ENCODE measurements at places on chromosomes 1 and 21. TPM values are rescaled to one million over a fixed set of nuclear protein-coding genes. Genes with fewer than 3 reads are reported as not detected.

GRCh38 chr1:186073697-186074096 lies 301.4 kb downstream of the TPR start:
- no peak for DNase-seq

DNA sequence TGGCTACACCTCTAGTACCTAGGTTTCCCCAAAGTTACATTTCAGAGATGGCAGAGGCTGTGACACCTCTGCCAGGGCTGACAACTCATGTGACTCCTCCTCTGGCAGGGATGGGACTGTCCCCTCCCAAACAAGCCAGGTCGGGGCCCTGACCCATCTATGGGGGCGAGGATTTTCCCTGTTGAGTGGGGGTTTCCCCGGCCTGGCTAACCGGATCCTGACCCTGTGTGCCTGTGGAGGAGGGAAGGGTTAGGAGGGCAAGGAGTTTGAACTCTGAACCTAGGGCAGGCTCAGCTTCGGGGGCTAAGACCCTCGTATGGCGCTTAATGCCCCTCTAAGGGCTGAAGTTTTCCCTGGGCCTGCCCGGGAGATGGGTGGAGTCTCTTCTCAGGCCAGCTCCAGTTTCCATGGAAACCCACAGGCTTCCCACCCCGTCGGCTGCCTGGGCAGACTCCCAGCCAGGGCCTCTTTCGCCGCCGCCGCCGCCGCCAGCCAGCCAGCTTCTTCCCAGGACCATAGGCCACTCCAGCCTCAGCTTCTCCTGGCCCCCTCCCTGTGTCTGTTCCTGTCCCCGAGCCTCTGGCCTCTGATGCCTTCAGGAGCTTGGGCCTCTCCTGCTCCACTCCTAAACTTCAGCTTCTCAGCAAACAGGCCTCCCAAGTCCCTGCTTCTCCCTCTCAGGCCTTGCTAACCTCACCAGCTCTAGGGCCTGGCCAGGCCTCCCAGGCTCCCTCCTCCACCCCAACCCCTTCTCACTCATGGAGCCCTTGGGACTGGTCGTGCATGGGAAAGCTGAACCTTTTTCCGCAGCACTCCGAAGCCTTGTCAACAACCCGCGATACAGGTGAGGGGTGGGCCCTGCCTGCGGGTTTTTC lies at the start of gene BTBD19:
Gene BTBD19 (plus strand): TSS at position 461 of the 875 bp plus-strand sequence. CDS start 298 bp downstream, at position 759.
- peak; percentile 90 for DNase-seq

The OVAAL gene
- not detected for total RNA-seq

DNA sequence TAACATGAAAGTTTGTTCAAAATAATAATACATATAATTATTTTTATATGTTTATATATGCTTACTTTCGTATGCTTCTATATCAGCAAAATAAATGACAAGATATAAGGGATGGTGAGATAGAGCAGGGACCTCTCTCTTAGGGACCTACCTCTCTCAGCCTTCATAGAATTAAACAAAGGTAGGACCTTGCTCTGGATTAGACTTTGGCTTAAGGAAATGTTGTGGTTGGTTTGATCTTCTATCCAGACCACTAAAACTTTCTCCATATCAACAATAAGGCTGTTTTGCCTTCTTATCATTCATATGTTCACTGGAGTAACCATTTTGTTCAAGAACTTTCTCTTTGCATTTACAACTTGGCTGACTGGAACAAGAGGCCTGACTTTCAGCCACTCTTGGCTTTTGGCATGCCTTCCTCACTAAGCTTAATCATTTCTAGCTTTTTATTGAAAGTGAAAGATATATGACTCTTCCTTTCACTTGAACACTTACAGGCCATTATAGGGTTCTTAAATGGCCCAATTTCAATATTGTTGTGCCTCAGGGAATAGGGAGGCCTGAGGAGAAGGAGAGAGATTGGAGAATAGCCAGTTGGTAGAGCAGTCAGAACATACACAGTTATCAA lies 14.4 kb downstream of the FRRS1 start:
- DNase-seq = no peak

DNA sequence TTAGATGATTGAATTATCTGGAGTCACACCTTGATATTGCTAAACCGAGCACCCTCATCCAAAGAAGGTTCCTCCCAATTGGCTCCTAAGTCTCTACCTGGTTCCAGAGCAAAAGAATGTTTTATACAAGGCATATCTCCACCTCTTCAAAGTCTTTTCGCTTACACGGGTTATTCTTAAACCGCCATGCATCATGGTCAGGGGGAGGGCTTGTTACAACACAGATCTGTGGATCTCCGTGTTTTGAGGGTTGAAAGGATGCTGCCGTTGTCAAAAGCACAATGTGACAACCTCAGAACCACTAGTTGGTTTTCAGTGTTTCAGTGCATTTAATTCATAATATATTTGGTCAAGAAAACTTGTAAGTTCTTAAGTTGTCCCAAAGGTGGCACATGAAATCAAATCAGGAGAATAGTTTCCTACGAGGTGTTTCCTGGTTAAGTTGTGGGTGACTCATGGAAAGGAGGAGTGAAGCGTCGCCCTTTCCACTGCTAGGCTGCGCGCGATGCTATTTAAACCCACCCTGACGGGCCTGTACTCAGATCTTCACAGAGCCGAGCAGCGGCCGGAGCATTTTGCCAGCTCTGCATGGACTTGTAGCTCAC lies 1531.6 kb upstream of the TPTE start:
- peak; percentile 97 for DNase-seq

The RBM11 gene
- total RNA-seq = 4.1 TPM

- DNase-seq = no peak
These were observed 2.1 kb upstream of the ATXN7L2 start for GRCh38 chr1:109481646-109482045.

DNA sequence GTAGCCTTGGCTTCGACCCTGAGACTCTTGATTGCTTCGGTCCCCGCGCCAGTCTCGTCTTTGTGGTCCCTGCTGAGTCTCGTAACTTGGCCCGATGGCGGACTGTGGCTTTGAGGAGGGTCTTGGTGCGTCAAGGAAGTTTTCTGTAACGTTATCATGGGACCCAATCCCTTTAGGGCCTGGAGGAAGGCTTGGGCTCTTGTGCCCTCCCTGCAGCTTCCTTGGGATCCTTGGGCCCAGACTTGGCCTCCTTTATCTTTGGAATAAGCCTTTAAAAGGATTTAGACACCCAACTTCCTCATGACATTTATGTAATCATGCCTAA lies 371 bp downstream of the ZMPSTE24 start:
- DNase-seq = no peak

DNA sequence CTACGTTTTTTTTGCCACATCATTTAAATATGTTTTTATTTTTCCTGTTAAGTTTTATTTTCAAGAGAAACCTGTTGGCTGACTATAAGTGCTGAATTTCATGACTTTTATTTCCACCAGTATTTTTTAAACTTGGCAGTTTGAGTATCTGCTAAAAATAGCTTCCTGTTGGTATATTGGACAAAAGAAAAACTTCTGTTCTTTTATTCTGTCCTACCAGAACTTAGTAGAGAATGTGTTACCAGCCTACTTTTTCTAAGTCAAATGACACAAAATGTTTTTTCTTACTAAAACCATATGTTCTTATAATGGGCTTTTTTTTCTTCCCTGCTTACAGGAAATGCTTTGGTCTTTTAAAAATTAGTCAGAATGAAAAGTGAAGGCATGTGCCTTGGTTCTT lies 7.6 kb downstream of the DR1 start:
- DNase-seq = no peak

The AMY1B gene
- not detected for total RNA-seq

GRCh38 chr1:81899214-81899821 lies 98.6 kb downstream of the ADGRL2 start:
- no peak for DNase-seq

GRCh38 chr1:7450838-7451237 lies 320.3 kb upstream of the VAMP3 start:
- no peak for DNase-seq
